ENCODE measurements at places on chromosomes 1 and 21.

DNA sequence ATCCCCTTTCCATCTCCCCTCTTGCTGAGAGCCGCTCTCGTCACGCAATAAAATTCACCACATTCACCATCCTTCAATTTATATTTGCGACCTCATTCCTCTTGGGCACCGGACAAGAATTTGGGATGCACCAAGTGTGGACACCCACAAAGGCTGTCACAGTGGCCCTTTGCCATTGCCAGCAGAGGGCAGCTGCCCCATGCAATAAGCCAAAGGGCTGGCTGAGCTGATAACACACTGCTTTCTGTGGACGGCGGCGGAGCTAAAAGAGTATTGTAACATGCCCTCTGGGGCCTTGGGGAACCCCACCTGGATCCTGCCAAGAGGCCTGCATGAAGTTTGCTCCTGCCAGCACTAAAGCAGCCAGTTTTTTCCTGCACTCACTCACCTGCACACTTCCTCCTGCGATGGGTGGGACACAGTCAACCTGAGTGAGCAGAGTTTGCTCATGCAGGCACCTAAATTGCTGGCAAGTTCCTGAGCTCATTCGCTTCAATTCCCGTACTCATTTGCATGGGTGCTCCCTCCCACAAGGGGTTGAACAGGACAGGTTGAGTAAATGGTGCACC, 792.3 kb upstream of the ADAMTS5 start:
- DNase-seq: no peak

DNA sequence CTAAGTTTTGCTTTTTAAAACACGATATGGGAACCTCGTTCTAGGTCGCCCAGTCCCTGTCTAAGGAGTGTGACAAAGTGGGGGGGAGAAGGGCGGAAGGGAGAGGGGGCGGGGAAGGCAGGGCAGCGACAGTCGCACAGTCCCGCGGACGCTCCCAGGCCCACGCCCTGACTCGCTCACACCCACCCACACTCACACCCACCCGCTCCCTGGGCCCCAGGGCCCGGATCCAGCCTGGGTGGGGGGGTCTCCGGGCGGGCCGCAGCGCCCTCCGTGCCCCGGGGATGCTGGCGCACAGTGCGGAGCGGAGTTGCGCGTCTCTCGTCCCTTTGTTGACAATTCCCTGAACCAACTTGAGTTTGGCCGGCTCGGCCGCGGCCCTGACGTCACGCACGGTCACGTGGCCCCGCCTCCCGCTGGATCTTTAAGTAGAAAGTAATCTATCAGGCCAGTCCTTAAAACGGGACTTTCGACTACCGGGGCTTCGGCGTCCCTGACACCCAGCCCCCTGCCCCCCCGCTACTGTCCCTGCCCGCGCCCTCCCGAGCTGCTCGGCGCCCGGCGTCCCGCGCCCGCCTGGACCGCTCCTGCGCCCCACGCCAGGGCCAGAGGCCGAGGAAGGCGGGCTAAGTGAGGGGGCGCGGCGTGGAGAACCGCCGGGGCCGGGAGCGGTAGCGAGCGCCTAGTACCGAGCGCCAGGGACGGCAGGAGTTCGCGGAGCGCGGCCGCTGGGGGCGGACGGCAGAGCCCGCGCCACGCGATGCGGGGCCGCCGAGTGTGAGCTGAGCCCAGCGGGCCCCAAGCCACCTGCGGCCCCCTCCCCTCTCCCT, at the start of gene FOXD3:
Gene FOXD3 (plus strand): TSS at position 454 of the 830 bp plus-strand sequence. CDS start 492 bp downstream, outside the sequence.
- peak; percentile 49 for DNase-seq

GRCh38 chr1:70353601-70354331, 756 bp downstream of the ANKRD13C start:
- no peak for DNase-seq

- DNase-seq: no peak
Observed at GRCh38 chr1:45973121-45973520, 159.3 kb downstream of the PIK3R3 start.

- no peak for DNase-seq
Observed at GRCh38 chr1:216830424-216831210, 107.4 kb upstream of the ESRRG start.

- no peak for DNase-seq
Observed at GRCh38 chr1:26059906-26060305, 7.5 kb downstream of the TRIM63 start.

DNA sequence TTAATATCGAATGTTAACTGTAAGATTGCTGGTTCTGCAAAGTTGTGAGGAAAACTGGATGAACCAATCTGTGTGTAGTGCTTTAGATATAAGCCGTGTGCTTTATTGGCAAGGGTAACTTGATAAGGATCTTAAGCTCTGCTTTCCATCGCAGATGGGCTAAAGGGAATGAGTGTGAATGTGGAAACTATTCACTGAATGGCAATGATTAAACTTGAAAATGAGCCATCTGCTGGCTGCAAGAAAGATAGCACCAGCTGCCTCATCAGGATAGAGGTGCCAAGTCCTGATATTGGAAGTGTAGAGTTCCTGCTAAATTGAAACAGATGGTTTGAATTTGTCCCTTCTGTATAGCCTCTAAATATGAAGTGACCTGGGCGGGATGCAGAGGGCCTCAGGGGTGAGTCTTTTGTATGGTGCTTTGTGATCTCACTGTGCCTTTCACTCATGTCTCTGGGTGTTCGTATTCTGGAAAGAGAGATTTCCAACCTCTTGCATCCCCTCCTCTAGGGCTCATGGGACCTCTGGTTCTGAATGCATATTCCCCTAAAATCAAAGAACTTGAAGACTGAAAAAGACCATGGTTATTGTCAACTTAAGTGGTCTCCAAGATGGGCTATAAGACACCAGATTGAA, 9.2 kb downstream of the FCRL3 start:
- no peak for DNase-seq

- DNase-seq: no peak
Observed at GRCh38 chr1:26164861-26165842, 3.6 kb downstream of the C1orf232 start.

DNA sequence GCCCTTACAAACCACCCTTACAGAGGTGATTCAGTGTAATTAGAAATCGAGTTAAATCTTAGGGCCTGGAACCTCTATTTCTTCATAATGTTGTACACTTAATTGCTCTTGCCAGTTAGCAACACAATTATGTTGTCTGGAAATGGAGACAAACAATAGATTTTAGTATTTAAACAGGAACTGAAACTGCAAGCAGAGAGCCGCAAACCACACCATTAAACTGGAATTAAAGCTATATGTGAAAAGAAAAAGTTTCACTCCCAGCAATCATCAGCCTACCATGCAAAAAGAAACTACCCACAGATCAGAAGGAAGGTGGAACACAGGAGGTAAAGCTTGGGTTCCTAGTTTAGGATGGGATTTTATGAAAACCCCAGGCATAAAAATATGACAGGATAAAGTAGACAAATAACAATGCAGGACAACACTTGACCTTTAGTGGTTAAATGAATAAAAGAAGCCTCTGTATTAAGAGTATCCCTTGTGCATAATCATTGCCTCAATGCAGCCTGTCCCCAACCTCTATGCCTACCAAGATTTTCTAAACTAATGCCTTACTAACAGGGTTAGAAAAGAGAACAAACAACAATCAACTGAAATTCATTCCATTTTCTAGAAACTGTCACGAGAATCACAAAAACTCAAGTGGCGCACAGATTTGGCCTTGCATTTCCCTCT, 304.3 kb upstream of the ESRRG start:
- no peak for DNase-seq

DNA sequence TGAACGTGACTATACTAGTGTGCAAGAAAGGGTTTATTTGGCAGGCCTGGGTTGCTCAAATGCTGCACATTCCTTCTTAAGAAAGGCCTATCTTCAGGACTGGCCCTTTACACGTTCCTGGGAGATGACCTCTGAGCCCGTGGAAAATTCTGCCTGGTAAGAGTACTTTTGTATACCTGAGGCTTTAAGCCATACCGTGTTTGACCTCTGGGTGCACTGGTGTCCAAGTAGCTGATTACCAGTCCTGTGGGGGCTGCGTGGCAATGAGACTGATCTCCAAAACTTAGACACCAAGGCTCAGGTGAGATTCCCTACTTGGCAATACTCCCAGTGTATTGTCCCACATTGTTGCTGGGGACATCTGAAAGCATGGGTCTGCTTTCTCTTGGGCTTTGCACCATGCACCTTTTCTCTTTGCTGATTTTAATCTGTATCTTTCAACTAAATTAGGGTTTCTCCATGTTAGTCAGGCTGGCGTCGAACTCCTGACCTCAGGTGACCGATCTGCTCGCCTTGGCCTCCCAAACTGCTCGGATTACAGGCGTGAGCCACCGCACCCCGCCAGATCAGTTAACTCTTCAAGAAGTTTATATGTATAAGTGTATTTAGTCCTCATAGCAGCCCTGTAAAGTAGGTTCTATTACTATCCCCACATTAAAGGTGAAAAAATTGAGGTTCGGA, 44.5 kb downstream of the TRIM33 start:
- no peak for DNase-seq

- no peak for DNase-seq
Observed at GRCh38 chr1:26941311-26941710, 19.0 kb downstream of the KDF1 start.

DNA sequence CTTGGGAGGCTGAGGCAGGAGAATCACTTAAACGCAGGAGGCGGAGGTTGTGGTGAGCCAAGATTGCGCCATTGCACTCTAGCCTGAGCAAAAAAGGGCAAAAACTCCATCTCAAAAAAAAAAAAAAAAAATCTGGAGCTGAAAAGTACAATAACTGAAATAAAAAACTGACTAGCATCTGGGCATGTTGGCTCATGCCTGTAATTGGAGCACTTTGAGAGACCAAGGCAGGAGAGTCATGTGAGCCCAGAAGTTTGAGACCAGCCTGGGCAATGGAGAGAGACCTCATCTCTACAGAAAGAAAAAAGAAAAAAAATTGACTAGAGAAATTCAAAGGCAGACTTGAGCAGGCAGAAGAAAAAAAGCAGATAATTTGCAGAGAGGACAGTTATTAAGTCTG, 18.1 kb downstream of the CLDN19 start:
- no peak for DNase-seq

DNA sequence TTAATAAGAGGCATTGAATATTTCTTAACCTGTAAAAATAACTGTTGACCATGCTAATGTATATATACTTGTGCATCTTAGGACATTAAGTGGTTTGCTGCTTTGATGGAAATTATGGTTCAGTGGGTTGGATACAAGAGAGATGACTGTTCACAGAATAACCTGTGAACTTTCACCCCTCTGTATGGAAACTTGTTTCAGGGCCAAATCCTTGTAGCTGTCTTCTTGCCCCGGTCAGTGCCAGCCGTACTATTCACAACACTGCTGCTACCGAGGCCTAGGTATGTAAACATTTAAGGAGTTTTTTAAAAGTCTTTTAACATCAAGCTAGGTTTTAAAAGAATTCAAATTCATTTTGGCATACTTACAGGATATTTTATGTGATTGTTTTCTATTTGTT, 16.1 kb downstream of the DONSON start:
- DNase-seq: no peak

DNA sequence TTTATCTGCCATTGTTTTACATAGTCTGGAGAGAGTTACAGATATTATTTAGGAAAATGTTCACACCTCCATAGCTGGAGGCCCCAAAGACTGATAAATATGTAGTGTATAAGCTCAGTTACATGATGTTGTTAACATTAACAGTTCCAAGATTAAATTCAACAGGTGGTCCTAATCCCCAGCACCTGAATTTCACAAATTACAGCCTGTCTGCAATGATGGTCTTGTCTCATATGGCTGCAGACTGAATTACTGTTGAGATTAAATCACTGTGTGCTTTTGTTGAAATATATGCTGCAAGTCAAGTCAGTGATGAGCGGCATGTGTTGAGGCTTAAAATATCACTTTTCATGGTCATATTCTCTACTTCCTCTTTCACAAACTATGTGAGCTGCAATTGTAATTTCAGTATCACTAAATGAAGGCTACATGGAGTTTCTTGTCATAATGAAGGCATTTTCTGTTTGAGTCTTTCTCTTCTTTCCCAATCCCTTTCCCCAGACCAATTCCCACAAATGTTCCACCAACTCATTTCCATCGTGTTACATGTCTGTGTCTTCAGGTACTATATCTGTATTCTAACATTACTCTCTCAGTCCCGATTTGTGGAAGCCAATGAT, 4.2 kb downstream of the ST6GALNAC5 start:
- DNase-seq: no peak

DNA sequence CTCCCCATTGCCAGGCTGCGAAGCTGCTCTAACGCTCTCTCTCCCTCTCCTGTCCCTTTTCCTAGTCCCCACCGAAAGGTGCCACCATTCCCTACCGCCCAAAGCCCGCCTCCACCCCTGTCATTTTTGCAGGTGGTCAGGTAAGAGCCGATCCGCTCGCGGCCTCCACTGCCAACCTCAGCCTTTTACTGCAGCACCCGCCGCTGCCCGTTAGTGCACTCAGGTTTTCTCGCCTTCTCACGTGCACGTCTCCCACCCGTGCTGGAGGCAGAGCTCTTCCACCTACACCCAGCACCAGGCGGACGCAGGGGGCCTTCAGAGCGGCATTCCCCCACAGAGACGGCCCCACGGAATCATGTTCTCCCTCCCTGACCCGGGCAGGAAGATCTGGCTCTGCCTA, 67.7 kb upstream of the COL6A1 start:
- no peak for DNase-seq

DNA sequence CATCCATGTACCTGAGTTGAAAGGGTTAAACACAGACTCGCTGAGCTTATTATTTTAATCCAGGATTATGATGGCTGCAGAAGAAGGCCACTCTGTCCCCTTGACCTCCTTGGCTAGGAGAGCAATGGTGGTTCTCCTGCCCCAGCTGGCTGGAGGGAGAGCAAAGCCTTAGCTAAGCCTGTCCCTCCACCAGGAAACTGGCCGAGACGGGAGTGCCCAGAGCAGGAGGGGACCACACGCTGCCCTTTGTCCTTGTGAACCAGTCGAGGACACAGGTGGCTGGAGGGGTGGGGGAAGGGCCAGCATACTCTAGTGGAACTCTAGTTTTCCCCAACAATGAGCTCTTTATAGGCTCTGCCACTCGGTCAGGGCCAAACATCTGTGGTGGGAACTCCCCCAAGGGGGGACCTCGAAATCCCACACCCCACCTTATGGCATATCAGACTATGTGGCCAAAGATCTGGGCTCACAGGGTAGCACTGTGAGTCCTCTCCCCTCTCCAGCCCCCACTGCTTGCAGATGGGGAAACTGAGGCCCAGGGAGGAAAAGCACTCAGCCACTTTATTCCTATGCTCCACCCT, 12.9 kb downstream of the KIAA1614 start:
- no peak for DNase-seq

GRCh38 chr1:193348091-193348768, 161.8 kb upstream of the B3GALT2 start:
- DNase-seq: no peak

DNA sequence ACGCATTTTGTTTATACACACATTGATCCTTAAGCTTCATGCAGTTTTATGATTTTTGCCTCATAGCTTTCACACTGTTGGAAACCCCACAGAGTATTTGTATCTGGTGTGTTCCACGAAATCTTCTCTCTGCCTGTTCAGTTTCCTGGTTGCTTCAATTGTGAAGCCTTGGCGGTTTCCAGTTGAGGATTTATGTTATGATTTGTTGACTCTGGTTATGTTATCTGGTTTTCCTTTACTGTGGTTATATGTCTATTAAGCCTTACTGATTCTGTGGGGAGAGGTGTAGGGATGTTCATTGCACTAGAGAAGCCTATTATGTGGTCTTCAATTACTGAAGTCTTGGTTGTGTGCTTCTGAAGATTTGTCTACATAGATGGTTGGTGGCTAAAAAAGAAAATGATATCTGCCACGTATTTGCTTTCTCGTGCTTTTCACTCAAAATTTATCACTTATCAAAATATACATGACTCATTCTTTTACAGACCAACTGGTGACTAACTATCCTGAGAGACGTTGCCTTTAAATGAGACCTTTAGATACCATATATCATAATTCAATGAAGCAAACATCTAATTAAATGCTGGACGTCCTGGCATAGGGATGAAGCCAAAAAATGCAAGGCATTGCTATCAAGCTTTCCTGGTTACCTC, 488.0 kb upstream of the B3GALT2 start:
- no peak for DNase-seq

All from NCI-H1930 (cell line).